ENCODE measurements at places on chromosomes 2 and 18. TPM values are rescaled to one million over a fixed set of nuclear protein-coding genes. Genes with fewer than 3 reads are reported as not detected.

The QPCT gene
- 9.5 TPM for total RNA-seq

The NOSTRIN gene
- 0.09 TPM for total RNA-seq

The GPR39 gene
- 0.28 TPM for total RNA-seq

The B3GNT7 gene
- total RNA-seq: under 0.01 TPM

The ST8SIA3 gene
- total RNA-seq: not detected

The CCL20 gene
- 0.28 TPM for total RNA-seq

The PAIP2B gene
- 0.85 TPM for total RNA-seq

The FHOD3 gene
- total RNA-seq: 16.9 TPM

The PXDN gene
- 356 TPM for total RNA-seq

The ITGB6 gene
- not detected for total RNA-seq

The TPRKB gene
- 22.2 TPM for total RNA-seq

The ARL5A gene
- total RNA-seq: 68.0 TPM

The NTSR2 gene
- total RNA-seq: not detected

The SERPINB4 gene
- 0.14 TPM for total RNA-seq

The CERS6 gene
- 4.1 TPM for total RNA-seq

The SP140 gene
- total RNA-seq: under 0.01 TPM

The KCNG3 gene
- not detected for total RNA-seq

The NLRC4 gene
- total RNA-seq: not detected

The ERICH2 gene
- total RNA-seq: 1.2 TPM

The REG1B gene
- total RNA-seq: not detected

The KRTCAP3 gene
- total RNA-seq: 0.18 TPM

The TTC21B gene
- total RNA-seq: 25.4 TPM

The RAB17 gene
- total RNA-seq: 0.28 TPM

The WDFY1 gene
- total RNA-seq: 158 TPM

The OTOS gene
- not detected for total RNA-seq

The GPR35 gene
- 0.74 TPM for total RNA-seq

The ABCG5 gene
- not detected for total RNA-seq

The SH3BP4 gene
- total RNA-seq: 25.4 TPM

The RSAD2 gene
- total RNA-seq: 0.55 TPM

The DGKD gene
- total RNA-seq: 12.1 TPM

The SCN3A gene
- total RNA-seq: 1.00 TPM

The CYTIP gene
- total RNA-seq: not detected

The CCDC142 gene
- total RNA-seq: 20.0 TPM

The SAP130 gene
- 1.8 TPM for total RNA-seq

The GCG gene
- total RNA-seq: 0.14 TPM

The RTP5 gene
- not detected for total RNA-seq

The FBXO41 gene
- 1.6 TPM for total RNA-seq

The EGR4 gene
- not detected for total RNA-seq

The ZNF519 gene
- 1.7 TPM for total RNA-seq

The CDCA7 gene
- total RNA-seq: 0.43 TPM

The VIT gene
- 2.0 TPM for total RNA-seq

The ABCG8 gene
- not detected for total RNA-seq

The NMS gene
- total RNA-seq: not detected

The CCBE1 gene
- total RNA-seq: 21.7 TPM

The SDC1 gene
- total RNA-seq: 16.8 TPM

Data from smooth muscle cell of bladder (primary cell).